ENCODE measurements at places on chromosomes 5 and 9. TPM values are rescaled to one million over a fixed set of nuclear protein-coding genes. Genes with fewer than 3 reads are reported as not detected.

WNT8A gene
- 0.23 TPM for total RNA-seq

SPATA31A6 gene
- not detected for total RNA-seq

GAS1 gene
- 9.9 TPM for total RNA-seq

FGF1 gene
- total RNA-seq, result 22.4 TPM

ORM2 gene
- total RNA-seq, result not detected

LCN9 gene
- not detected for total RNA-seq

PPP1R26 gene
- total RNA-seq, result 33.0 TPM

ESM1 gene
- 2.3 TPM for total RNA-seq

NEURL1B gene
- total RNA-seq, result 26.8 TPM

PCDHB14 gene
- 12.7 TPM for total RNA-seq

MARCHF11 gene
- 12.9 TPM for total RNA-seq

TMEM174 gene
- total RNA-seq, result not detected

IL4 gene
- not detected for total RNA-seq

PLPP7 gene
- 9.2 TPM for total RNA-seq

ARSI gene
- total RNA-seq, result 0.46 TPM

BNC2 gene
- total RNA-seq, result 2.5 TPM

CDH18 gene
- 69.4 TPM for total RNA-seq

MEF2C gene
- total RNA-seq, result 104 TPM

PROB1 gene
- 2.8 TPM for total RNA-seq

FCN2 gene
- not detected for total RNA-seq

INSYN2B gene
- total RNA-seq, result 7.4 TPM

NR5A1 gene
- total RNA-seq, result 0.69 TPM

ST8SIA4 gene
- 76.1 TPM for total RNA-seq

All from diencephalon (tissue), 1 donor.